ENCODE measurements at places on chromosomes 6 and 20.

DNA sequence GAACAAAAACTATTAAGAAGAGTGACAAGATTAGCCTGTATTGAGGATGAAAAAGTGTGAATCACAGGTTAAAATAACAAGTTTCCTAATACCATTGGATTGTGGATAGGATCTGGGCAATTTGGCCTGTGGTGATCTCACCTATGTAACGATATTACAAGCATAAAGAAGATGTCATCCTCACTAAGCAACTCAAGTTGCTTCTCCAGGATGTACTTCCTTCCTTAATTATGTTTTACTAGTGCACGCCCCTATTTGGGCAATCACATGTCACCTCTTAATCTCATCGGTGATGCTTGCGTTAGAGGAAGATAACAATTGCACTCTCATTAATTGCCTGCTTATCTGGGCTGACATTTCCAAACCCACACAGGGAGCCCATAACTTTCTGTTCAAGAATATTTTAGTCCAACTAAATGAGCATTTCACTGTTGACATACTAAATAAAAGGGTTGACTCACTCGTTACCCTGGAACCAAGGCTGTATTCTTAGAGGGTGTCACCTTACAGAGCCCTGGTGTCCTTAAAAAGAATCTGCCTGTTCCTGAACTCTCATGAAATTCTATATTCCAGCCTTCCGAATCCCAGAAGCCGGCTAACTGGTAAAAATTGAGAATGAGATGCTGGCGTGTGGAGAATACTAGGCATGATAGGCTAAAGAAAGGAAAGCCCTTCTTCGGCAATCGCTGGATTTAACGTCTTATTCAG, 88.2 kb upstream of the ATXN1 start:
- DNase-seq: no peak

DNA sequence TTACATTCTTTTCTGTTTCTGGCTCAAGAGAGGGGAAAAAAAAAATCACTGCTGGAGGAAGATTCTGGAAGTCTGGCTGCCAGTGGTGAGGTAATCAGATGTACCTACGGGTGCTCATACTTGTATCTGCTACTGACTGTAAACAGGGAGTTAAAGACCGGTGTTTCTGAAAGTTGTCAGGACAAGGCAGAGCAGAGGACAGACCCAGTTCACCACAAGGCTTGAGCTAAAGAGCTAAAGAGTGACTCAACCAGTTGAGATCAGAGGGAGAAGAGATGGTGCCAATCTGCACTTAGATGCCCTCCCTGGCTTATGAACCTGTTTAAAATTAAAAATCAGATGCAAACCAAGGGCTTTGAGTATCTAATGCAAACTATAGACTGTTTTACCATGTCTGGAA, 55.4 kb downstream of the CEP162 start:
- DNase-seq: no peak

GRCh38 chr6:84492241-84493165, 265.1 kb upstream of the CEP162 start:
- no peak for DNase-seq

- no peak for DNase-seq
Observed at GRCh38 chr20:38723017-38723847, 1.1 kb upstream of the SLC32A1 start.

- DNase-seq: peak; percentile 25
Observed at GRCh38 chr6:138765896-138766655, 7.5 kb upstream of the CCDC28A start.

GRCh38 chr6:81382852-81383251, 369.6 kb downstream of the TENT5A start:
- no peak for DNase-seq

DNA sequence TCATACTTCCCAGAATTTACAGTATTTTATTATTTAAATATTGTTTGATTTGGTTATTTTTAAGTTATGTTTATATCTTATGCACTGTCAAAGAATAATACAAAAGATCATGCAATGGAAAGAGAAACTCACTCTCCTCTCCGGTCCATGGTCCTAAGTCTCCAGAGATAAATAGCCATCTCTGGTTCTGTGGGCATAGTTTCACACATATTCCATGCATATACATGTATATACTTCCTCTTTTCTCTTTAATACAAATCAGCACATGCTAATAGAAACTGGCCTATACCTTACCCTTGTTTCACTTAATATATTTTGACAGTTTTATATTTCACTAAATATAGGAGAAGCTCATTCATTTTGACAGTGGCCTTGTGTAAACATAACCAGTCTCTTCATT, 901.7 kb upstream of the CITED2 start:
- no peak for DNase-seq

DNA sequence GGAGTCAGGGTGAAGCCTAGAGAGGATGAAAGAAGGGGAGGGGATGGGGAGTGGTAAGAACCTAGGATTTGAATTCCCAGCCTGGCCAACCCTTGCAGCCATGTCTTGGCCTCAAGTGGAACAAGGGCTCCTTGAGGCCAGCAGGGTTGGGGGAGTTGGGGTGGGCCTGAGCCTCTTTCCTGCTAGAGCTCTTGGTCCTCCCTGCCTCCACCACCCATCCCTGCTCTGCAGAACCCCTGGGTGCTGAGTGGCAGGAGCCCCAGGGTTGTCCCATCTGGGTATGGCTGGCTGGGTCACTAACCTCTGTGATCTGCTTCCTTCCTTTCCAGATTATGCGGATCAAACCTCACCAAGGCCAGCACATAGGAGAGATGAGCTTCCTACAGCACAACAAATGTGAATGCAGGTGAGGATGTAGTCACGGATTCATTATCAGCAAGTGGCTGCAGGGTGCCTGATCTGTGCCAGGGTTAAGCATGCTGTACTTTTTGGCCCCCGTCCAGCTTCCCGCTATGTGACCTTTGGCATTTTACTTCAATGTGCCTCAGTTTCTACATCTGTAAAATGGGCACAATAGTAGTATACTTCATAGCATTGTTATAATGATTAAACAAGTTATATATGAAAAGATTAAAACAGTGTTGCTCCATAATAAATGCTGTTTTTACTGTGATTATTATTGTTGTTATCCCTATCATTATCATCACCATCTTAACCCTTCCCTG, 8.3 kb downstream of the VEGFA start:
- DNase-seq: no peak

- no peak for DNase-seq
Observed at GRCh38 chr6:119322715-119323350, 26.7 kb downstream of the MAN1A1 start.

DNA sequence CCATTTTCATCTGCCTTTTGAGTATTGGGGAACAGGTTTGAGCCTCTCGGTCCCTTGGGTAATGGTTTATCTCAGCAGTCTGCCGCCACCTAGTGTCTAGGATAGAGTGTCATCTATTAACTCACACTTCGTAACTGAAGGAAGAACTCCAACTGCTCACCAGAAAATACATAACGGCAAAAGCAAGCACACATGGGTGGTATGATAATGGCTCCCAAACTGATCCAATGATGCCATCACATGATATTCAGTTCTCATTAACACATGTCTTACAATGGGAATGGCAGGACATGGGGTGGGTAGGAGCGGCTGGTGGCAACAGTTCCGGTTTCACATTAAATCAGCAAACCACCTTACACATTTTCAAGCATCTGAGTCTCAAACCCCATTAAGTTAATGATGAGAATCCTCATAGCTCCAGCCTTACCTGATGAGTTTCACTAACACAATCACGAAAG, 110.7 kb upstream of the PHACTR1 start:
- peak; percentile 40 for DNase-seq

GRCh38 chr6:122495612-122496011, 24.0 kb upstream of the SERINC1 start:
- DNase-seq: no peak

- no peak for DNase-seq
Observed at GRCh38 chr6:167524261-167525111, 199.6 kb downstream of the TTLL2 start.

GRCh38 chr20:62642051-62642665, at the start of gene SLCO4A1:
SLCO4A1 (plus strand) TSS chr20:62642503; CDS start chr20:62656455, 13,952 bp downstream.
- DNase-seq: no peak

GRCh38 chr20:63210011-63210605, 5.8 kb downstream of the YTHDF1 start:
- no peak for DNase-seq

DNA sequence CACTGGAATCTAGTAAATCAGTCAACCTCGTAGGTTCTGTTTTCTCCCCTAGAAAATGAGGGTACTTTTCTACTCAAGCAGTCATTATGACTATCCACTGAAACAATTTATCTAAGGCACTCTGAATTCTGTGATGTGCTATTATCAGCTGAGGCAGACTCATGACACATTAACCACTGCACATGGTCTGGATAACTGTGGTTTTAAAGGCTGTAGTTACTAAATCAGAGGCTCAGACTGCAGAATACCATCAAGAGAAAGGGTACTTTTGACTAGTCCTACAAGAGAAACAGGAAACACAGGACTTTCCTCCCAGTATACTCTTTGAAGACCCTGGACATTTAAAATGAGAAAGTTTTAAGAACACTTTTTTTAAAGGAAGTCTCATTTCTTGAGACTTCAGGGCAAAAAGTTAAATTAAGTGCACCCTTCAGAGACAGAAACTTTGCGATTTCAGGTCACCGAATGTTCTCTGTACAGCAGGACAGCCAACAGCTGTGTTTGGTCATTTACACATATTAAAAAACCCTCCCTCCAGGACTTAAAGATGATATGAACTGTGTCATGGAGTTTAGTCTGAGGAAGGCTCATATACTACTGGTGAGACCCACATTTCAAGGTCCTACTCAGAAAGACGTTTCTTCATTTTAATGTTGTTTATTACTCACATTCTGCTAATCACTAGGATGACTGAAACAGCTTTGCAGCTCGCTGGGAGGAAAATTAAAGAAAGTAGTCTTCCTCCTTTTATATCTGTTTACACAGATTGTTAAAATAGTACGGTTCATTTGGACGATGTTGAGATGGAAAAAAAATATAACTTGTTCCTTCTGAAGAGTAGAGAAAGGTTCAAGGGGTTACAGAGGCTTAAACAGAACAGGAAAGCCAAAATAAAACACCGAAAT, 19.9 kb downstream of the ATXN1 start:
- no peak for DNase-seq

- DNase-seq: no peak
Observed at GRCh38 chr6:41874741-41875140, 20.4 kb downstream of the USP49 start.

GRCh38 chr6:111862314-111862713, 10.9 kb downstream of the FYN start:
- DNase-seq: no peak

DNA sequence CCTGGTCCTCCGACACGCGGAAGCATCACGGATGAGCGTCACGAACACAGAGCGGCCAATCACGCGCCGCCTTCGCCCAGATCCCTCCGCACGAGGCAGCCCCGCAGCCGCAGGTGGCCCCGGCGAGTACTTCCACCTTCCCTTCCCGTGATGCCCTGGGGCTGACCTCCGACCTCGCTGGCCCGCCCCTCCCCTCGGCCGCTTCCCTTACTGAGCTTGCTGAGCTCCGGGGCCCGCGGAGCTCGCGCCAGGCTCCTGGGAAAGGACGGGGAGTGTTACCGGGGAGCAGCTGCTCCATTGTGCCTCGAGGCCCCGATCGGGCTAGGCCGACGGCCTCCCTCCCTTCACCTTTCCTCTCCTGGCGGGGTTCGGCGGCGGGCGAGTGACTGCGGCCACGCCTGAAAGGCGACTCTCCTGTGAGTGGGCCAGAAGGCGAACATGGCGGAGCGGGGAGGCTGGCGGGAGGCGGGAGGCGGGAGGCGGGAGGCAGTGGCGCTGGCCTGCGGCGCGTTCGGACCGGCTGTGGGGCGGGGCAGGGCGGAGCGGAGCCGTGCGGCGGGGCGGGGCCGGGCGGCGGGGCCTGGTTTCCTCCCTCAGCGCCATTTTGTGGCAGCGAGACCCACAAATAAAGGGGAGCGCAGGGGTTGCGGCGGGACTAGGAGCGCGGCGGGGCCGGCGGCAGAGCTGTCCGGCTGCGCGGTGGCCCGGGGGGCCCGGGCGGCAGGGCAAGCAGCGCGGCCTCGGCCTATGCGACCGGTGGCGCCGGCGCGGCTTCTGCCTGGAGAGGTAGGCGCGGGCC, at the start of gene WTAP:
Gene WTAP (plus strand): TSS at position 589 of the 799 bp plus-strand sequence. CDS start 8,760 bp downstream, outside the sequence.
- peak; percentile 93 for DNase-seq

DNA sequence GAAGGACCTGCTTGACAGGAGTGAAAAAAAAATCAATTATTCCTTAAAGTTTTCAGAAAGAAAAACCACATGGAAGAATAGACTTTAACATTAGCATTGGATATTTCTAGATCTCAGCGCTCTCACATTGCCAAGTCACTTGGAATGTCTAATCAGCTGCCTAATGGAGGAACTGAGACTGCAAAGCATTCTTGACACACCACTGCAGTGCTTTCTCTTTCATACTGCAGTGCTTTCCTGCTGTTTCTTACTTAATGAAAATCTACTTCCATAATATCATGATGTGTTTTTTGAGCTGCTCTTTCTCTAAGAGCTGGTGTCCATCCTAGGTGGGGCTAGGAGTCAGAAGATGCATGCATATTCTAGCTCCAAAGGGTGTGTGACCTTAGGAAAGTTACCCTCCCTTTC, 20.4 kb upstream of the MCM3 start:
- DNase-seq: no peak

DNA sequence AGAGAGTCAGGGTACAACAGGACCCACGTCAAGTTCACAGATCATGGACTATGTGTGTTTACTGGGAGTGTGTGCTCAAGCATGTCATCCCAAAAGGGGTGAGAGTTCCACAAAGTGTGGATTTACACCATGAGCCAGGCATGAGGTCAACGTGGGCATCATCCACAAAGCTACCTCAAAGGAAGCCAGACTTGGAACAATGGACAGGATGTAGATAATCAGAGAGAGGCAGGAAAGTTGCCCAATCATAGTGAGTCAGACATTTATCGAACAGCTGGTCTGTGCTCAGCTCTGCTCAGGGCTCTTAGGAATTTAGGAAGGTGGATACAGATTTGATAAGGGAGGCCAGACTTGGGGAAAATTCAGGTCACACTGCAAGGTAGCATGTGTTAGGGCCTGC, 317.2 kb upstream of the CDYL start:
- no peak for DNase-seq

DNA sequence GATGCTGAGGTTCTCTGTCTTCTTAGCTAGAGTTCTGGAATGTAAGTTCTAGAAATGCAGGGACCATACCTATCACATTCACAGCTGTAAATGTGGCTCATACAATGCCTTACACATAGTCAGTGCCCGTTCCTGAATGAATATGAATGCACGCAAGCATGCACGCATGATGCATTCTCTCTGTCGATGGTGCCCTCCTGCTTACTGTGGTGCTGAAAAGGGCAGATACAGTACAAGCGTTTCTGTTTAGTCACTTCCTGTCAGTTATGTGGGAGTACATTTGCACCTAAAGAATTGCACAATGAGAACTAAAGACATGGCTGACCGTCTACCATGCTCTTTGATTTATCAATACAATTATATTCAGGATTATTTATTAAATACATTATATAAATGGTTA, 152.2 kb upstream of the SOX4 start:
- DNase-seq: no peak

Data from hindlimb muscle (tissue), 1 donor.